ENCODE measurements at places on chromosomes 6 and 20.

GRCh38 chr6:136411453-136412354 is 122.1 kb upstream of the BCLAF1 start:
- H3K27me3 ChIP-seq = no peaks in the 10 kb centered on the region
- no peak for DNase-seq
- no peak overlapping the region for H3K27ac ChIP-seq
- H3K4me1 ChIP-seq = no peaks in the 10 kb centered on the region
- no peaks in the 10 kb centered on the region for H3K36me3 ChIP-seq

GRCh38 chr20:8187740-8188139 is 55.7 kb downstream of the PLCB1 start:
- peaks cover 11% of the 10 kb centered on the region for H3K36me3 ChIP-seq
- no peak overlapping the region for H3K4me3 ChIP-seq
- no peaks in the 10 kb centered on the region for H3K27me3 ChIP-seq
- H3K27ac ChIP-seq = no peak overlapping the region
- H3K4me1 ChIP-seq = peaks cover 63% of the 10 kb centered on the region
- no peak for DNase-seq

- no peak for DNase-seq
- no peaks in the 10 kb centered on the region for H3K36me3 ChIP-seq
- H3K27ac ChIP-seq = no peak overlapping the region
- no peaks in the 10 kb centered on the region for H3K27me3 ChIP-seq
- H3K4me1 ChIP-seq = no peaks in the 10 kb centered on the region
These were observed 82.9 kb upstream of the ATXN1 start for GRCh38 chr6:16844183-16844582.

DNA sequence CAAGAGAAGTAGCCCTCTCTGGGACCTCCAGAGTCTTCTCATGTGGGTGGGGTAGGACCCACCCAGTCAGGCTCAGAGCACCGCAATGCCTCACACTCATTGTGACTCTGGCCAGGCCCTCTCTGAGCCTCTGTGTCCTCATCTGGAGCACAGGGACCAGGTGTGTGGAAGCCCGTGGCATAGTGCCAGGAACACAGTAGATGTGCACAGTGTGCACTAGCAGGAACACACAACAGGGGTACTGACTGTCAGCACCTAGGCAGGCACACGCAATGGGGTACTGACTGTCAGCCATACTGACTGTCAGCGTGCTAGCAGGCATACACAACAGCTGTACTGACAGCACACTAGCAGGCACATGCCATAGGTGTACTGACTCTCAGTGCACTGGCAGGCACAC is 2.0 kb upstream of the STMN3 start:
- H3K4me3 ChIP-seq = no peak overlapping the region
- no peak for DNase-seq
- no peaks in the 10 kb centered on the region for H3K36me3 ChIP-seq
- no peaks in the 10 kb centered on the region for H3K27me3 ChIP-seq
- H3K27ac ChIP-seq = no peak overlapping the region

DNA sequence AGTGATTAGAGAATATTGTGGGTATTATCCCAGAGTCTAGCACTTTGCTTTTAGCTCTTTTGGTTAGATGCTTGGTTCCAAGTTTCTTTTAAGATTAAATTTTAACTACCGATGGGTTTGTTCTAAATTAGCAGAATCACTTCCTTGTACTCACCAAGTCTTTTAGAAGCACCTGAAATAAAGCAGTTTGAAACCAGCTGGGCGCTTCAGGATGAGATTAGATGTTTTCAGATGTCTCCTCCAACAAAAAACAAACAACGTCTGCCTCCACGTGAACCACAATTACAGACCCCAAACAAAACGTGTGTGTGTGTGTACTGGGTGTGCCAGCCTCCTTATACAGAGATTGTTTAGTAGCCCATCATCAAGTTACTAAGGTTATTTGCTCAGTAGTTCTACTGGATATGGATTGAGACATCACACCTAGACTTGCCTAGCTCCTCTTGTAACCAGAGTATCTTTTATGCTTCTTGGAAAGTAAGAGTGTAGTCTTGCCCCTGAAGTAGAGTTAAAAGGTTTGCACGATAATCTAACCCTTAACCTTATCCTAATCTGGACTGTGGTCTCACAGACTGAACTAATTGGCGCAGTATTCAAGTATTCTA is 2.3 kb downstream of the DSTN start:
- H3K4me1 ChIP-seq = peaks cover 52% of the 10 kb centered on the region
- H3K27ac ChIP-seq = peak overlapping the region; percentile 0
- no peak overlapping the region for H3K4me3 ChIP-seq
- no peaks in the 10 kb centered on the region for H3K36me3 ChIP-seq
- no peaks in the 10 kb centered on the region for H3K27me3 ChIP-seq

DNA sequence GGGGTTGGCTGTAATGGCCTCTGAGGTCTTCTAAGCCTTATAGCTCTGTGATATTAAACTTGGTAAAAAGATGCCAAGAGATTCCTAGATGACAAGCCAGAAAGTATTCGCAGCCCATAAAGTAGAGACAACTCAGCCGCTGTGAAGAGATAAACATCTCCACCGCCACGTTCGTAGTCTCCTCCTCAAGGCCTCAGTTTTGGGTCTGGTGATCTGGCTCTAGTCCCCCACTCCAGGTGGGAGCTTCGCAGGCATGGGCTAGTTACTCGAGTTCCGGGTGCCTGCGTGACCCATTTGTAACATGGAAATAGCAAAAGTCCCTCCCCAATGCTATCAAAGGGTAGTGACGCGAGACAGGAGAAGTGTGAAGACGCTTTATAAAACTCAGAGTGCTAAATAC is 28.3 kb upstream of the AFDN start:
- no peak overlapping the region for H3K27ac ChIP-seq
- H3K4me1 ChIP-seq = peaks cover 33% of the 10 kb centered on the region
- no peaks in the 10 kb centered on the region for H3K27me3 ChIP-seq
- DNase-seq = no peak

GRCh38 chr20:64150756-64151632 is 13.3 kb upstream of the MYT1 start:
- H3K4me1 ChIP-seq = peaks cover 18% of the 10 kb centered on the region
- no peak overlapping the region for H3K27ac ChIP-seq
- no peaks in the 10 kb centered on the region for H3K36me3 ChIP-seq
- H3K4me3 ChIP-seq = no peak overlapping the region
- DNase-seq = no peak

DNA sequence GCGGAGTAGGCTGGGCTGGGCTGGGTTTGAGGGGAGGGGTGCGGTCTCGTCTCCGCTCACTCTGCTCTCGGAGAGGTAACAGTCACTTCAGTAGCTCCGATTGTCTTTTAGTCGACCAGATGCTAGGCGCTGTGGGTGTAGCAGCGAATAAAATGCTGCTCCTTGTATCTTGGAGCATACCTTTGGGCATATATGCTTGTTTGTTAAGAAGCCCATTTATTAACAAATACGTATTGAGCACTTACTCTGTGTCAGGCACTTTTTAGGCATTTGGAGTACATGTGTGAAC is 545 bp downstream of the ACTR5 start:
- peak overlapping the region; percentile 65 for H3K4me3 ChIP-seq
- H3K36me3 ChIP-seq = peaks cover 17% of the 10 kb centered on the region
- peaks cover 5% of the 10 kb centered on the region for H3K27me3 ChIP-seq

DNA sequence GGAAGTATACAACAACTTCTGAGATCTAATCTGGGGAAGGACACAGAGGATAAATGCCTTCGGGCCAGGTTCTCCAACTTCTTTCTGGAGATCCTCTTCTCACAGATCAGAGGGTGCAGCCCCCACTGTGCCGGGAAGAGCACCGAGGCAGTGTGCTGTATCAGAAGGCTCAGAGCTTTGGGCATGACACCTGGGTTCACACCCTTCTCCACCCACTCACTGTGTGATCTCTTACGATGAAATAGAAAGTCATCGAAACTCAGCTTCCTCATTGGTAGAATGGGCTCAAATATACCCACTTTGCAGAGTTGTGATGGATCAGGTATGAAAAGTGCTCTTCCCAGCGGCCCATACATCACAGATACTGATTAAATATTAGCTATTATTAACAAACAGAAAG is 347.5 kb upstream of the SOX4 start:
- H3K36me3 ChIP-seq = no peaks in the 10 kb centered on the region
- no peak overlapping the region for H3K27ac ChIP-seq
- H3K27me3 ChIP-seq = no peaks in the 10 kb centered on the region
- peaks cover 7% of the 10 kb centered on the region for H3K4me1 ChIP-seq
- H3K4me3 ChIP-seq = no peak overlapping the region

DNA sequence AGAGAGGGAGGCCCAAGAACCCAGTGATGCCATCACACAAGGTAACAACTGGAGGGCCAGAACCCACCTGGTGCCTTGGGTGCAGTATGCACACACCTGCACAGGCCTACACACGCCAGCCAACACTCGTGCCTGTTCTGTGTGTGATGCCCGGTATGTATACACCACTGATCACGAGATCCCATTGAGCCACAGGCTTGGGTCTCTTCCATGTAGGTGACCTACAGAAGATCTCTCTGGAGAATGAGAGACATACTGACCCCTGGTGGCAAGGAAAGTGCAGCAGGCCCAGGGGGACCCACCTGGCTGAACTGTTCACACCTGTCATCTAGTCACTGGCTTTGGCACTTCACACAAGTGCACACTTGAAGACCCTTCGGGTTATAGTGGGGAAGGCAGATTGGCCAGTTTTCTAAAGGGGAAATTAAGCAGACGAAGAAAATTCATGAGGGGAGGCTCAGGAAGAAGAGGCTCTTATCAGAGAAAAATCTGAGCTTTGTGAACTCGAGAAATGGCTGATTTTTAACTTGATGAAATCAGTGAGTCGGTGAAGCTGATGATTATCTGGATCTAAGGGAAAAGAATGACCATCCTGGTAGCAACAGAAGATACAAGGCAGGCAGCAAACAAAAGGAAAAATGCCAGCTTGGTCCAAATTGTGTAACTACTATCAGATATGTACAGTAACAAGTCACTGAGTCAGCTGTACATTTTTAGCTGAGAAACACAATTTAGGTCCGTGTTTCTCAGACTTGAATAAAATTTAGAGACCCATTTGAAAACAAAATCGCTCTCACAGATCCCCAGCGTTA is 69.1 kb upstream of the PBOV1 start:
- no peak overlapping the region for H3K4me3 ChIP-seq
- no peak overlapping the region for H3K27ac ChIP-seq
- peak; percentile 58 for DNase-seq
- H3K36me3 ChIP-seq = no peaks in the 10 kb centered on the region
- H3K4me1 ChIP-seq = 0 out of 2 replicates have a peak, but pooled peaks cover 5% of the 10 kb centered on the region
- H3K27me3 ChIP-seq = no peaks in the 10 kb centered on the region

GRCh38 chr6:13985663-13986325 is 61.0 kb downstream of the RNF182 start:
- no peak for DNase-seq
- no peak overlapping the region for H3K4me3 ChIP-seq
- no peaks in the 10 kb centered on the region for H3K4me1 ChIP-seq
- no peaks in the 10 kb centered on the region for H3K36me3 ChIP-seq
- H3K27me3 ChIP-seq = peaks cover 32% of the 10 kb centered on the region
- H3K27ac ChIP-seq = no peak overlapping the region

- no peaks in the 10 kb centered on the region for H3K36me3 ChIP-seq
- peak; percentile 15 for DNase-seq
- peaks cover 14% of the 10 kb centered on the region for H3K4me1 ChIP-seq
- no peak overlapping the region for H3K4me3 ChIP-seq
- no peaks in the 10 kb centered on the region for H3K27me3 ChIP-seq
These were observed 251.8 kb upstream of the CITED2 start for GRCh38 chr6:139625998-139626975.

GRCh38 chr6:169097381-169097959 is 156.2 kb downstream of the THBS2 start:
- no peak for DNase-seq
- H3K36me3 ChIP-seq = no peaks in the 10 kb centered on the region
- H3K27ac ChIP-seq = no peak overlapping the region
- no peaks in the 10 kb centered on the region for H3K4me1 ChIP-seq

GRCh38 chr6:35788423-35788982 is 7.7 kb downstream of the CLPSL1 start:
- no peak overlapping the region for H3K4me3 ChIP-seq
- no peak overlapping the region for H3K27ac ChIP-seq
- H3K27me3 ChIP-seq = peaks cover 1% of the 10 kb centered on the region
- no peak for DNase-seq
- H3K36me3 ChIP-seq = no peaks in the 10 kb centered on the region

DNA sequence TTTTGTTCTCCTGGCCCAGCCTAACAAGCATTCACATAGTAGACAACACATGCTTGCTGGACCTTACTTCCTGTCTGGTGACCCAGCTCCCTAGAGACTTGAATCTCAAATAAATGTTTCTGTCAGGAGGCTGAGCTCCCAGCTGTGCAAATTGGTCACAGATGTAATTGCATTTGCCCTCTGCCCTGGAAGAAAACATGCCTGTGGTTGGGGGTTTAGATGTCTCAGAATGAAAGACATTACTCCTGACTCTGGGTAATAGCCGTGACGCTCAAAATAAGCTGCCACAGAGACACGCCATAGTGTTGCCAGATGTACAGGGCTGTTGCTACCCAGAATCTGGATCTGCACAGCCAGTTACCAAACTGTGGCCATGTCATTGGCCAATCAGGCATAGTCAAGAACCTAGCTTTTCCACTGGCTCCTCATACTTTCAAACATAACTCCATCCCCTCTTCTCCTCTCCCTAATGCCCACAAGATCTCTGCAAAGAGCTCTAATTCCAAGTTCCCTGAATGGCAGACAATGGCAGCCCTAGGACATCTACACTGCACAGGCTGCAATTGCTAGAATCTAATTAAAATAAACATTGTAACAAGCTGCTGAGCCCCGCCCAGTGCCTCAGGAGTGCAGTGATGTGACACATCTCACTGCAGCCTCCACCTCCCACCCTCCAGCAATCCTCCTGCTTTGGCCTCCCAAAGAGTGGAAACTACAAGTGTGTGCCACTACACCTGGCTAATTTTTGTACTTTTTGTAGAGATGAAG is 32.8 kb upstream of the GMPR start:
- H3K36me3 ChIP-seq = no peaks in the 10 kb centered on the region
- peaks cover 5% of the 10 kb centered on the region for H3K27me3 ChIP-seq
- no peak for DNase-seq
- H3K4me1 ChIP-seq = peaks cover 12% of the 10 kb centered on the region

- H3K36me3 ChIP-seq = no peaks in the 10 kb centered on the region
- no peak overlapping the region for H3K4me3 ChIP-seq
- H3K4me1 ChIP-seq = no peaks in the 10 kb centered on the region
- DNase-seq = no peak
- H3K27ac ChIP-seq = no peak overlapping the region
- no peaks in the 10 kb centered on the region for H3K27me3 ChIP-seq
These were observed 31.3 kb upstream of the BMP2 start for GRCh38 chr20:6735942-6736845.

- peaks cover 49% of the 10 kb centered on the region for H3K4me1 ChIP-seq
- H3K27me3 ChIP-seq = no peaks in the 10 kb centered on the region
- peak overlapping the region; percentile 8 for H3K27ac ChIP-seq
- peak overlapping the region; percentile 82 for H3K4me3 ChIP-seq
- no peaks in the 10 kb centered on the region for H3K36me3 ChIP-seq
- DNase-seq = peak; percentile 95
These were observed 63.7 kb downstream of the GPX5 start for GRCh38 chr6:28589234-28589956.

- DNase-seq = peak; percentile 74
- H3K4me3 ChIP-seq = peak overlapping the region; percentile 78
- no peaks in the 10 kb centered on the region for H3K27me3 ChIP-seq
These were observed 1.0 kb downstream of the AFDN start for GRCh38 chr6:167827583-167828324.

Measured in HepG2 (cell line).